ENCODE measurements at places on chromosomes 4 and X.
A peak's percentile ranks its signal among the peaks of the same experiment; 100 is the strongest.

- DNase-seq, result peak; percentile 57
These were observed 78.5 kb downstream of the HTRA3 start for GRCh38 chr4:8348071-8348470.

GRCh38 chrX:125826080-125826479 is 340.0 kb downstream of the DCAF12L2 start:
- no peak for DNase-seq

DNA sequence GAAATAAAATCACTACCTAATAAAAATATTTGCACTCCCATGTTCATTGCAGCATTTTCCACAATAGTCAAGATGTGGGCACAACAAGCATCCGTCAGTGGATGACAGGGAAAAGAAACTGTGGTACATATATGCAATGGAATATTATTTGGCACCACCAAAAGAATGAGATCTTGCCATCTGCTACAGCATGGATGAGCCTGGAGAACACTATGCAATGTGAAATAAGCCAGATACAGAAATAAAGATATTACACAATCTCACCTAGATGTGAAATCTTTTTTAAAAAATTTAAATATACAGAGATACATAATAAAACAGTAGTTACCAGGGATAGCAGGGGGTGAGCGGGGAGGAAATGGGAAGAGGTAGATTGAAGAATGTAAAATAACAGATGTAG is 44.8 kb downstream of the LDB2 start:
- no peak for DNase-seq

DNA sequence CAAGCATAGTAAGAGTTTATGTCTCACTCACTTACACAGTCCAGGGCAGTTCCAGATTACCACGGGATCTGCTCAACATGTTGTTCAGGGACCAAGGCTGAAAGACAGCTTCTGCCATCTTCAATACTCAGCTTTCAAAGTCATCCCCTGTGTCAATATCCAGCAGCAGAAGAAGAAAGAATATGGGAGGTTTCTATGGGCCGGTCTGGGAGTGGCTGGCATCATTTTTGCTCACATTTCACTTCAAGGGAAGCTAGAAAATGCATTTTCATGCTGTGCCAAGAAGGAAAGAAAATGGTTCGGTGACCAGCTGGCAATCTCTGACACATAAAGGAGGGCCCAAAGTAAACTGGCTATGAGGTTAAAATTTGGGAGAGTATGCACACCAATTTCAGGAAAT is 211.5 kb upstream of the KLF3 start:
- DNase-seq, result no peak

DNA sequence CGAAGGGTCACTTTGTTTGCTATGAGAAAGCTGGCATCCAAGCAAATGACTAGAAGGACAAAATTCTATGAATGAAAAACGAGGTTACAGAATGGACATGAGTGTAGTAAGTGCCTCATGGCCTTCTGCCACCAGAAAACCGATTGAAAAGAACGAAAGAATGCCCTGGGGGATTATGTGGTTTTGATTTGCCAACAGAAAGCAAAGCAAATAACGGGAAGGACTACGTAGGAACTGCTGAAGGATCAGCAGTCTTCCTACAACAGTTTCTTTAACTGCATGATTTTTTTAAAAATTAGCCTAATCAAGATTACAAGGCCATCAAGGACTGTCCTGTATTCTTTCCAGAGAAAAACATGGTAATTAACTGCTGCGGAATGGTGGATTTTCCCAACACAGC is 50.6 kb downstream of the NRK start:
- no peak for DNase-seq

DNA sequence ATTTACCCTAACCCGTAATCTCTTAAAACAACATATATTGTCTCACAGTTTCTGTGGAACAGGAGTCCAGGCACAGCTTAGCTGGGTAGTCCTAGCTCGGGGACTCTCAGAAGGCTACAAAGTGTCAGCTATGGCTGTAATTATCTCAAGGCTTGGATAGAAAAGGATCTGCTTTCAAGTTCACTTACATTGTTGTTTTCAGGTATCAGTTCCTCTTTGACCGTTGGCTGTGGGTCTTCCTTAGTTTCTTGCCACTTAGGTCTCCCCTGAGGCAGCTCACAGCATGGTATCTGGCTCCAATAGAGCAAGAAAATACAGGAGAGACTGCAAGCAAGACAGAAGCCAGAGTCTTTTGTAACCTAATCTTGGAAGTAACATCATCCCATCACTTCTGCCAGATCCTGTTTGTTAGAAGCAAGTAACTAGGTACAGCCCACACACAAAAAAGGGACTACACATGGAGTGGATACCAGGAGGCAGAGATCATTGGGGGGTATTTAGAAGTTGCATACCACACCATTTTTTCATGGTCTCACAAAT is 137.0 kb downstream of the MAGEB5 start:
- no peak for DNase-seq

DNA sequence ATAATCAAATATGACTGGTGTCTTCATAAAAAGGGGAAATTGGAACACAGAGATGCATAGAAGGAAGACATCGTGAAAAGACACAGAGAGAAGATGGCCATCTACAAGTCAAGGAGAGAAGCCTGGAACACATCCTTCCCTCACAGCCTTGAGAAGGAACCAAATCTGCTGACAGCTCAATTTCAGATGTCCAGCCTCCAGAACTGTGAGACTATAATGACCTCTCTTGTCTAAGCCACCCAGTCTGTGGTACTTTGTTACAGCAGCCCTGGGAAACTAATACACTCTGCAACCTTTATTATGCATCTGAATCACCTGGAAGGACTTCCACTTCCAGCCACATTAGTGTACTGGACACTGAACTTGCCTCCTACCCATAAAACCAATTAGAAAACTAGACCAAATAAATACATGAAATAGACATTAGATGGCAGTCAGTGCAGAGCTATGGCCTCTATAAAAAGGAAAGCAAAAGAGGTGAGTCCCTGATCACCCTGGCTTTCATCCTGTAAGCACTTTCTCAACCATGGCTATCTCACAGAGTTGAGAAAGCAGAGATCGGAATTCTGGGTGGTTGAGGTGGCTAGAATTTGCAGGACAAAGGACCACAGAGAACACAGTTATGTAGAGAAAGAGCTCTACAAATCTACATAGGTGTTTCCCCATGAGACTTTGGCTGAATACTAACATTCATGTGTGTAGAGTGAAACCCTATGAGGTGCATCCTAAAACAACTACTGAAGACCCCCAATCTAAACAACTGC is 25.7 kb downstream of the GAB3 start:
- DNase-seq, result no peak

DNA sequence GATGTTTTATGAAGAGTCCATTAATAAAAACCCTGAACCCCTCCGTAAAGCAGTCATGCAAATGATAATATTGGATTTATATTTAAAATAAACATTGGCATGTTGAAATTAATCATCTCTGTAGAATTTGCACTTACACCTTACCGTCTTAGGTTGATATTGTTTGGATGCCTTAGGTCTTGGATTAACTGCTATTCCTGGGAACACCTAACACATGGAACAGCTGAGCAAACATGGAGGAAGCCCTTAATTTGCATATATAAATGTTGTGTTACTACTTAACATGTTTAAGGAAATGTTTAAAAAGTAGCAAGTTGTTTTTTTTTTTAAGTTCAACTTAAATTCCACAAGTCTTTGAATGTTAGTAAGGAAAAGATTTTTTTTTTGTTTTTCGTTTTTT is 62.5 kb downstream of the NSD2 start:
- no peak for DNase-seq

DNA sequence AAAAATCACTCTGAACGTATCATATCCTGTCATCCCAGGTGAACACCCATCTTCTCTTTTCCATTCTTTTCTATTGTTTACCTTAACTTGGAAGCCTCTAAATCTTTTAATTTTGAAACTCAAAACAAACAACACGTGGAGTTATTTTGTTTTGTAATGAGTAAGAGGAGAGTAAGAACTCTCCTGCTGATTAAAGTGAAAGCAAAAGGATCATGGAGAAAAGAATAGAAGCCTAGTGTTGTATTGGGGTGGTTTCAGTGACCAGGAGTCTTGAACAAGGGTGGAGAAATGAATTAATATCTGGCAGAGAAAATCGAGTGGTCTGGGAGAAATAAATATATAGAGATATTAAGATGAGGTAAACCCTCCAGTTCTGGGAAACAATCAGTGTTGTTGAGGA is 237.4 kb upstream of the UGT8 start:
- DNase-seq, result no peak

DNA sequence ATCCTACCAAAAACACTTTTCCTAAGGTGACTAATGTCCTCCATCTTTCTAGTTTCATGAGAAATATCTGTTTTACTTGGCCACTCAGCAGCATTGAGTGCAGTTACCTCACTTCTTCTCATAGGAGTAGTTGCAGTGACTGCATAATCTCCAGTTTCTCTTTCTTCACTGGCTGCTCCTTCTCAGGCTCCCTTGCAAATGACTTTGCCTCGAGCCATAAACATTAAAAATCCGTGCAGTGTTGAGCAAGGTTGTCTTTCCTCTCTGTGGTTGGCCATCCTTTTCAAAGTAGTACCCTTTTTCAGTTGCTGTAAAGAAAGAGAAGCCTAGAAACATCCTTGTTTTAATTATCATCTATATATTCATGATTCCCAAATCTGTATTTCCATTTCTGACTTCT is 10.2 kb upstream of the PRKG2 start:
- no peak for DNase-seq

GRCh38 chr4:133058701-133059100 is 90.4 kb upstream of the PCDH10 start:
- no peak for DNase-seq

GRCh38 chr4:147942729-147943128 is 210.8 kb downstream of the ARHGAP10 start:
- no peak for DNase-seq

DNA sequence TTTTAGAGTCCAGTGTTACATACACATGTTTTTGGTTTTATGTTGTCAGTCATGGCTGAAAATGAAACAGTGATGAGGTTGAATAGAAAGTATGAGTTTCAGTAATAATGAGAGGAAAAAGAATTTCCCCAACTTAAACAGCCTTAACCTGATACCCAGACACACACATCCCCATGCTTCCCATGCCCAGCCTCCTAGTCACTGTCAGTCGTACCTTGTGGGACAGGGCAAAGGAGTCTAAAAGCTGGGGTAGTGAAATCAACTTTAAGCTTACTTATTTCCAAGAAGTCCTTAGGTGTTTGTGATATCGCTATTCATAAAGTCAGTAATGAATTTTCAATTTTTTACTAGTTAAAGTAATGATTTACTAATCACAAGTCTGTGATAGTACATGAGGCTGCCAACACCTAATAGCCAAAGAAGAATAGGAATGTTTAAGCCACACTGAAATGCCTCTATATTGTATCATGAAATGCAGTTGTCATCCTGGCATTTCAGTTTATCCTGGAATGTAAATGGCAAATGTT is 24.3 kb upstream of the GPR34 start:
- no peak for DNase-seq

- no peak for DNase-seq
These were observed 108.8 kb downstream of the NAA11 start for GRCh38 chr4:79217025-79217424.

GRCh38 chrX:6067600-6067999 is 161.1 kb downstream of the NLGN4X start:
- DNase-seq, result no peak

DNA sequence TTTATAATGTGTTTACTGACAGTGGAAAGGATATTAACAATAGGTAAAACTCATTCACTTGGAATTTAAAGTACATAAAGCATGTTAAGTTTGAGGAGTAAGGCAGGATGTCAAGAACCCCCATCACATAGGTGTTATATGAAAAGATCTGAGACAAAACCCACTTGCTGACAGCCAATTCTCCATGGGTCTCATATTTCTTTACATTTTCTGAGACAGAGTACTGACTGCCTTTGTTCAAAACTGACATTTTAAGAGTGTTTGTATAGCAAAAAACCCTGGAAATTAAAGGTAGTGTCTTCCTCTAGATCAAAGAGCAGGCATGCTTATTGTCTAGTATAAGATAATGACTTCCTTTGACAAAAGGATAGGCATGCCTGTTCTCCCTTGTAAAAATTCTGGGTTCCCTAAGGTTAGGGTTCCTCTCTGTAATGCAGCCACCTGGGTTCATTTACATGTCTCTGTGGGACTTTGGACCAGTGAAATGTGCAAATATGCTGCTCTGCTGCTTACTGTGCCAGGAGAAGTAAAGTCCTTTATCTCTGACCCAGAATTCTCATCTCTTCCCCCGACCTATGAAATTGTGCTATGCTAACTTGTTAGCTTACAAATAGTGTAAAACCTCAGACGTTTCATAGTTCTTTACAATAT is 123.6 kb downstream of the PCDH18 start:
- DNase-seq, result no peak

- no peak for DNase-seq
These were observed 1.7 kb downstream of the TET2 start for GRCh38 chr4:105148356-105148755.

- DNase-seq, result no peak
These were observed 69.0 kb downstream of the LNX1 start for GRCh38 chr4:53522334-53522733.

- no peak for DNase-seq
These were observed 43.5 kb downstream of the GATB start for GRCh38 chr4:151717314-151717713.

- DNase-seq, result no peak
These were observed 671.8 kb downstream of the CCSER1 start for GRCh38 chr4:90798948-90799347.

- peak; percentile 83 for DNase-seq
These were observed 1.3 kb upstream of the FHIP1A start for GRCh38 chr4:151407466-151408379.

DNA sequence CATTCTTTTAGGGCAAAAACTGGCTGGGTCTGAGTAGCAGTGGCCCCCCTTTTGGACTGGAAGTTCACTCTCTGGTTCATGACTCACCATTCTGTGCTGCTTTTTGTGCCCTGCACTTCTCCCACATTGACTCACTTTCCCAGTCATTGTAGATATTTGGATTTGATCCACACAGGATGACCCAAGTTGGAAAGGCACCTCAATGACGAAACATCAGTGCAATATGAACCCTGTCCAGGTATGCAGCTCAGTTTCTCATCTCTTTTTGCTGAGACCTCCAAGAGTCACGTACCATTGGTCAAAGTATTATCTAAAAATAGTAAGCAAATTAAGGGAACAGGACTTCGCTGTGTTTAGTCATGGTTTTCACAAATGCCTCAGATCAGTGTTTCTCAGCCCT is 92.7 kb downstream of the CBLL2 start:
- DNase-seq, result peak; percentile 77

All from osteoblast (primary cell).